ENCODE measurements at places on chromosomes 1 and 21.
A peak's percentile ranks its signal among the peaks of the same experiment; 100 is the strongest.

- DNase-seq = no peak
Observed at GRCh38 chr1:166716620-166717019, 122.7 kb upstream of the POGK start.

- DNase-seq = no peak
Observed at GRCh38 chr21:29261555-29262540, 36.9 kb upstream of the BACH1 start.

GRCh38 chr1:78464449-78464891 is 26.3 kb upstream of the PTGFR start:
- no peak for DNase-seq

GRCh38 chr1:219430419-219430818 is 182.5 kb downstream of the ZC3H11B start:
- DNase-seq = no peak

GRCh38 chr1:243494741-243495431 is 239.0 kb downstream of the SDCCAG8 start:
- no peak for DNase-seq

DNA sequence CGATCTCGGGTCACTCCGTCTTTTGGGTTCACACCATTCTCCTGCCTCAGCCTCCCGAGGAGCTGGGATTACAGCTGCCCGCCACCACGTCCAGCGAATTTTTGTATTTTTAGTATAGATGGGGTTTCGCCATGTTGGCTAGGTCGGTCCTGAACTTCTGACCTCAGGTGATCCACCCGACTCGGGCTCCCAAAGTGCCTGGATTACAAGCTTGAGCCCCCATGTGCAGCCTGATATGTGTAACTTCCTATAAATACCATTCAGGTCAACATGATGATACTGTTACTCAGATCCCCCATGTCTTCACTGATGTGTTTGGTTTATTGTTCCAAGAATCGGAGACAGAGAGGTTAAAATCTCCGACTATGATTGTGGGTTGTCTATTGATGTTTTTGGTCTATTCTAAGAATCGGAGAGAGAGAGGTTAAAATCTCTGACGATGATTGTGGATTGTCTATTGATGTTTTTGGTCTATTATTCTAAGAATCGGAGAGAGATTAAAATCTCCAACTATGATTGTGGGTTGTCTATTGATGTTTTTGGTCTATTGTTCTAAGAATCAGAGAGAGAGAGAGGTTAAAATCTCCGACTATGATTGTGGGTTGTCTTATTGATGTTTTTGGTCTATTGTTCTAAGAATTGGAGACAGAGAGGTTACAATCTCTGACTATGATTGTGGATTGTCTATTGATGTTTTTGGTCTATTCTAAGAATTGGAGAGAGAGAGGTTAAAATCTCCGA is 17.0 kb downstream of the C1orf159 start:
- DNase-seq = no peak

DNA sequence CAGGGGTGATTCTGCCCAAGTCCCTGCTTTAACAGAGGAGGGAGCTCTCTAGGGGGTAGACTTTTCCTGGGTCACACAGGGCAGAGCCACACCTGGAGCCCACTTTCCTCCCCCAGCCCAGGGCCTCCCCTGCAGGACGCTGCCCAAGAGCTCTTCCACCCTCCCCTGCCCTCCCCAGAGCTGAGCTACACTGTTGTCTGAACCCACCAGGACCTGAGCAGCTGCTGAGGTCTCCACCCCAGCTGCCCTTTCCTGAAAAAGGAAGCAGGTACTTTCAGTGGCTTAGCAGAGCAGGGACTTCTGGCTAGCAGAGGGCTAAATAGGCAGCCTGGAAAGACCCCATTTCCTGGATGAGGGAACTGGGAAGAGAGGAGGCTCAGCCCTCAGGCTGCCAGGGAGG is 169.3 kb upstream of the ETV3 start:
- no peak for DNase-seq

GRCh38 chr1:184632415-184633175 is 122.1 kb downstream of the EDEM3 start:
- no peak for DNase-seq

DNA sequence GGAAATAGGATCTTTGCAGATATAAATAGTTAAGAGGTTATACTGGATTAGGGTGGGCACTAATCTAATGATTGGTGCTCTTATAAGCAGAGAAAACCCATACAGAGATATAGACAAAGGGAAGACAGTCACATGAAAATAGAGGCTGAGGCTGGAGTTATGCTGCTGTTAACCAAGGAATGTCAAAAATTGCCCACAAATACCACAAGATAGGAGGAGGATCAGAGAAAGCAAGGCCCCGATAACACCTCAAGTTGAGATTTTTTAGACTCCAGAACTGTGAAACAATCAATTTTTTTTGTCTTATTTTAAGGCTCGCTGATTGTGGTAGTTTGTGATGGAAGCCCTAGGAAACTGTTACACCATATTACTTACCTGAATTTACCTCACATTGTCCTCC is 513.2 kb downstream of the COL11A1 start:
- no peak for DNase-seq

DNA sequence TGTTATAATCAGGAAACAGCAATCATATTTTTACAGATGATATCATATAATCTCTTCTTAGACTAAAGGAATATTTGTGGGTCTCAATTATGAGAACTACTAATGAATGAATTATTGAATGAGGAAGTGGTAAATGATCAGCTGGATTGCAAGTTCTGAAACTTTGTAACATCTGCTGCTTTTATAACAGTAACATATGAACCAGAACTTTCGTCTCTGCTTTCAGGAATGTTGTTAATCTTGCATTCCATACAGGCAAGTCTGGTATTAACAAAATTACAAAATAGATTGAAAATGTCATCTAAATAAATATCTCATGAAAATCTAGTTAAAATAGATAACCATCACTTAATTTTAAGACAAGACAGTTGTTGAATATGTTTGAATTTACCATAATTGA is 110.5 kb upstream of the COL11A1 start:
- DNase-seq = no peak

- DNase-seq = no peak
Observed at GRCh38 chr1:186754542-186755145, 74.1 kb upstream of the PLA2G4A start.

DNA sequence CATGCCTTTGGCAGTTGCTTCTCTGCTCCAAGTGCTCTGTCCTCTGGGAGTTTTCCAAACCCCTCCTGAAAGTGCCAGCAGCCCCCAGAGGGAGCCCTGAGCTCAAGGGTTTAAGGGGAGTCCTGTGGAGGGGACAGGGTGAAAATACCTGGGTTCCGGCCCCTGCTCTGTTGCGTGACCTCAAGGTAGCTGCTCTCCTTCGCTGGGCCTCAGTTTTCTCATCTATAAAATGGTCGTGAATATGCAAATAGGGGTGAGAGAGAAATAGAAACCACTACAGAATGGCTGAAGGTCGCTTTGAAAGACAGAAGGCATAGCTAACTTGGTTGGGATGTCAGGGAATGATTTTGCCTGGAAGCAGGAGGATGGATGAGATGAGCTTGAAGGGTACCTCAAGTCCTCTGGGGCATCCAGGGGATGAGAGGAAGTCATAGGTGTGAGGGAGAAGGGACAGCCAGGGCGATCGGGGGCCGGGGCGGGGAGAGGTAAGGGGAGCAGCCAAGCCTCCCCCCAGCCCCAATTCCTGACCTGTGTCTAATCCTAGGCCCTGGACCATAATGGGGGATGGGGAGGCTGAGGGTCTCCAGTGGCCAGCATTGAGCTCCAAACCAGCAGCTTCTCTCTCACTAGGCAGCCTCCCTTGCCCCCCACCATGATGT is 12.4 kb downstream of the IFFO2 start:
- DNase-seq = no peak

DNA sequence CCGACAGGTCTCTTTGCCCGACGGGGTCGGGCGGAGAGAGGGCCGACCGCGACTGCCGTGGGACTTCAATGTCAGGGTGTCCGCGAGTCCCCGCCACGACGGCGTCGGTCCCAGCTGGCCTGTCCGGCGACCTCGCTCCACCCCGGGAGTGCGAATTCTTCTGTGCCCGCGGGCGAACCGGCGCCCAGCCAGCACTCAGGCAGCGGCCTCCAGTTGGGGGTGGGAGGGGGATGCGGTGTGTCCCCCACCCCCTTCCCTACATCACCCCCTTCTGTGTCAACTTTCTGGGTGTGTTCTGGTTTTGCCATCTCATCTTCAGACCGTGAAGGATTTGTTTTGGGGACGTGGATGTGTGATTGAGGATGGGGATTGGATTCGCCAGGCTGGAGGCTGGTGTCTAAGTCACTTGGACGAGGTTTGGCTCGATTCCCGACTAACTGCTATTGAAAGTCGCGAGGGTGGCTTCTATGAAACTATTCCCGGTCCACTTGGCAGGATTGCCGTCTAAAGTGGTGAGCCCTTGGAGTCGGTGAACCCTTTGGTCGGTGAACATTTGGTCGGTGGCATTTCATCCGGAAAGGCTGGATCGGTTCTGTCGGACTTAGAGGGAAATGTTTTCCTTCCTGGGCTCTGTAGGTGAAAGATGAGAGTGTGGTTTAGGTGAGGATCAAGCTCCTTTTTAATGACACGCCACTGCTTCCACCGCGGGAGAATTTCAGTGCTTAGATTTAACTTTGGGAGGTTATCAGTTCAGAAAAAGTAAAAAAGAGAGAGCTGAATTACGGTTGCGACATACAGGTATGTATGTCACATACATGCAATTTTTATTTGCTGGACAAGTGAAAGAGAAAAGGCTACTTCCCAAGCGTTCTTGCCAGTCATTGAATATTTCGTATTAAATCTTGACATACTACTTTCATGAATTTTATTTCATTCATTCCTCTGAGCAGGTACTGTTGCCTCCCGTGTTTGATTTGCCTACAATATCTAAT is 771 bp downstream of the ABCD3 start:
- DNase-seq = peak; percentile 20

GRCh38 chr1:171637928-171638576 is 14.4 kb downstream of the MYOC start:
- no peak for DNase-seq

DNA sequence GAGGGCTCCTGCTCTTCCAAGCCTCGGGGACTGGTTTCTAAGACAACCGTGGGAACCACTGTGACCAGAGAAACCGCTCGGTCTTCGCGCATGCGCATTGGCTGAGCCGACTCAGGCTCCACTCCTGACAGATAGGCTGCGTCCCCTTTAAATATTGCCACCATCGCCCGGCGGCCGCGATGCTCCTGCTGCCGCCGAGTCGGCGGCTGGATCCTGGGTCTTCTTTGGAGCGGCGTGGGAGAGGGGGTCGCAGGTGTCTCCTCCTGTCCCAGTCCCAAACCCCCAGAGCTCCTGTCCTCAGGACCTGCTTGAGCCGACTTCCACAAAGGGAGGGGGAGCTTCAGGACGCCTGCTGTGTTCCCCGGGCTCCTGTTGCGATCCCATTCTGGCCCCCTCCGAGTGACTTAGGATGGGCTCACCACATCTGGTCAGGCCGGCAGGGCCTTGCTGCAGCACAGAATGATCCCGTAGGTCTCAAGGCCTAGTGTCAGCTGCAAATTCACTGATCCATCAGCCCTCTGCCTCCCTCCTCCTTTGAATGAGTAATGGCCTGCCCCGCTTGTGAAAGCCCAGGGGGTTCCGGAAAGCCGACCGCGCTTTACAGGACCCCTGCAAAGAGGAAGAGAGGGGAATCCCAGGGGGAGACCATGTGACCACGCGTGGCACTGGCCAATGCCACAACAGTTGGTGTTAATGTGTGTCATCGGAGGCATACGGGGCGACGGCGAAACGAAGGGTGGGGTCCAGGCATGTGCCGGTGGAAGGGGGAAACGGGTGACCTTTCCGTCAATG is 683.2 kb upstream of the TPTE start:
- no peak for DNase-seq

DNA sequence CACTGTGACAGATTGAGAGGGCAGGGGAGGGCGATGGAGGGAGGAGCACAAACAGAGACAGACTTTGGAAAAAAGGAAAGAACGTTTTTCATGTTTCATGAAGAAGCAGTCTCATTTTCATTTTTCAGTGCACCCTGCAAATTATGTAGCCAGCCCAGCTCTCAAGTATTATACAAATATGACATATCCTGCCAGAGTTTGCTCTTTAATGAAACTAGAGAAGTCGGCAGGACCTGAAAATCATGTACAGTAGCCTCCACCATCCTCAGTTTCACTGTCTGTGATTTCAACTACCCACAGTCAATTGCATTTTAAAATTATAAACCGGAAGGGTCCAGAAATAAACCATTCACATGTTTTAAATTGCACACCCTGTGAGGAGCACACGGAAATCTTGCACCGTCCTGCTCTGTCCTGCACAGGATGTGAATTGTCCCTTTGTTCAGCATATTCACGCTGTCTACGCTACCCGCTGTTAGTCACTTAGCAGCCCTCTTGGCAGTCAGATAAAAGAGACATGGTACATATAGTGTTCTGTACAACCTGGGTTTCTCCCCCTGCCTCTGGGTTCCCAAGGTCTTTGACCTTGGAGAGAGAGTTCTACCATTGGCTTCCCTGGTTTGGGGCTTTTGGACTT is 13.6 kb upstream of the ADARB1 start:
- DNase-seq = no peak

- DNase-seq = no peak
Observed at GRCh38 chr1:84743896-84744295, 53.6 kb upstream of the SSX2IP start.

GRCh38 chr1:167161762-167162161 is 58.9 kb upstream of the POU2F1 start:
- no peak for DNase-seq

DNA sequence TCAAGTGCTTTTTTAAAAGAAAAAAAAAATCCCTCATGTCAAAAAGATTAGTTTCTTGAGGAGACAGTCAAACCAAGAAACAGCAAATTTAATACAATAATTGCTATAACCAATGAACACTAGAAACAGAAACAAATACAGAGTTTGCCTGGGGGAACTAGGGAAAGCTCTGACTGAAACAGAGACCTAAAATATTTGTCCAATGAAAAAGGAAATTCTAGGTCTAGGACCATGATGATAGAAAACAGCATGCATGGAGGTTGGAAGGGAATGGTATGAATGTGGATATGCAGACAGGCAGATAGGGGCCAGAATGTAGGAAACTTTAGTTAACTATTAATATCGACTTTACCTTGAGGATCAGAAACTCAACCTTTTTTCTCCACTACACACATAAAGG is 31.4 kb downstream of the RNF115 start:
- no peak for DNase-seq

DNA sequence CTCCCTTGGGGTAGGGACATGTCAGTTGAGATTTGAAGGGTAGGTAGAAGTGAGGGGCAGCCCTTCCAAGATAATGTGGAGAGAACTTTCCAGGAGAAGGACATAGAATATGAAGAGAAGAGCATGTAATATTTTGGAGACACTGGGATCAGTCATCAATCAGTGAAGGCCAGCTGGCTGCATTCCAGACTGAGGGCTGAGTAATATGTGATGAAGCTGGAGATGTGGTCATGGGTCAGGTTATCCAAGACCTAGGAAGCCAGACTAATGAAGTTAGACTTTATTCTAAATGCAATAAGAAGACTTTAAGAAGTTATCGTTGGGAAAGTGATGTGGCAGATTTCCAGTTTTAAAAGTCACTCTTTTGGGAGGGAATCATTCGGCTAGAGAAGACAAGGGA is 262.0 kb downstream of the HMCN1 start:
- DNase-seq = no peak

GRCh38 chr21:21831036-21831435 is 832.8 kb downstream of the NCAM2 start:
- no peak for DNase-seq

Measured in right renal pelvis (tissue), 4 donors.